Activated naive CD4-positive, alpha-beta T cell treated with anti-CD3 and anti-CD28 coated beads, Interleukin-2, amount 50 U/mL, for 16 hours (primary cell): ENCODE measurements at places on chromosomes 7 and 10.

- no peak for DNase-seq
Observed at GRCh38 chr10:120505056-120505455, 48.0 kb downstream of the PLPP4 start.

GRCh38 chr10:100482834-100483185 lies 20.0 kb downstream of the WNT8B start:
- DNase-seq: no peak

GRCh38 chr7:139876622-139877283 lies 47.7 kb downstream of the TBXAS1 start:
- DNase-seq: no peak

- no peak for DNase-seq
Observed at GRCh38 chr7:43870316-43870715, 999 bp upstream of the MRPS24 start.

DNA sequence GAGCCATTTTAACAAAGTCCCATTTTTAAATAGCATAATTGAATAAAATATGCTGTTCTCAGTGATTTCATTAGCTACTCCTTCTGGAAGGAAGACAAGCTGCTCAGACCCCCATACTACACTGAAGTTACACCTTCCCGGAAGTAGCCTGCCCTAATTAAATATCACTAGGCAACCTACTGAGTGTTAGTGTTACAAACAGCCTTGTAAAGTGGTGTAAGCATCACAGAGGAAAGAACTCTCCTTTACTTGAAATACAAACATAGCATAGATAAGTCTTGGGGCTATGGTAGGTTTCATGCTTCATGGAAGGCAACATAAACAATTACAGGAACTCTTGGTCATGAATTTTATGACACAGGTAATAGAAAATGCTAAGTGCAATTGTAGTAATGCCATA lies 43.4 kb upstream of the PTN start:
- no peak for DNase-seq

DNA sequence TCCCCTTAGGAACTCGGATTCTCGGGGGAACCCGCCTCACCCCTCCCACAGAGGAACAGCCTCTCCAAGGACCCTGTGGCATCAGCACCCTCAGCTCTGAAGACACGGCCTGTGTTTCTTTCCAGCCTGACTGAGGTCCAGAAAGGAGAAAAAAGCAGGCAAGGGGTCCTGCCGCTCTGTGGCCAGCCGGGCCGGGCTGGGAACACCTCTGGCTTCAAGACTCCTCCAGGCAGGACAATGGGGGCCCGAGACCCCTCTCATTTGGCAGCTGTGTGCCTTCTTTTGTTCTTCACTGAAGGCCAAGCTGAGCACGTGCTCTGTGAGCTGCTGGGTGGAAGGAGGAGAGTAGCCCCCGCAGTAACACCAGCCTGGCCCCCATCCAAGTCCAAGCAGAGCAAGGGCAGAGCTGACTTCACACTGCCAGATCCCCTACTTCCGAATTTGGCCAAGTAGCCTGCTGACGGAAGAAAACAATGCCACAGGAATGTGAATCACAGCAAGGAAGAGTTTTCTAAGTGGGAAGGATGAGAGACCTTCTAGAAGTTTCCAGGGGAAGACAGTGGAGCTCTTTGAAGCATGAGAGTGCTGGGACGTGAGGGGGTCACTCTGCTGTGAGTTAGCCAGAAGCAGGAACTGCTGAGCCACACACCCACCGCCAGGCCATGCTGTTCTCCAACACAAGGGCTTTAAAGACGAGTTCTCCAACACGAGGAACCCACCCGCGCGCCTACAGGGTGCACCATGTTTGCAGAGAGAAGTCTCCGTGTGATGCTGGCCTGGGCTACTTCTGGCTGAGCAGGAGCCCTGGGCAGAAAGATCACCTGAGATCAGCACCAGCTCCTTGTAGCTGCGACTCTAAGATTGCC lies 3.1 kb downstream of the CNPY1 start:
- no peak for DNase-seq

- no peak for DNase-seq
Observed at GRCh38 chr7:115217373-115217772, 295.5 kb downstream of the MDFIC start.

DNA sequence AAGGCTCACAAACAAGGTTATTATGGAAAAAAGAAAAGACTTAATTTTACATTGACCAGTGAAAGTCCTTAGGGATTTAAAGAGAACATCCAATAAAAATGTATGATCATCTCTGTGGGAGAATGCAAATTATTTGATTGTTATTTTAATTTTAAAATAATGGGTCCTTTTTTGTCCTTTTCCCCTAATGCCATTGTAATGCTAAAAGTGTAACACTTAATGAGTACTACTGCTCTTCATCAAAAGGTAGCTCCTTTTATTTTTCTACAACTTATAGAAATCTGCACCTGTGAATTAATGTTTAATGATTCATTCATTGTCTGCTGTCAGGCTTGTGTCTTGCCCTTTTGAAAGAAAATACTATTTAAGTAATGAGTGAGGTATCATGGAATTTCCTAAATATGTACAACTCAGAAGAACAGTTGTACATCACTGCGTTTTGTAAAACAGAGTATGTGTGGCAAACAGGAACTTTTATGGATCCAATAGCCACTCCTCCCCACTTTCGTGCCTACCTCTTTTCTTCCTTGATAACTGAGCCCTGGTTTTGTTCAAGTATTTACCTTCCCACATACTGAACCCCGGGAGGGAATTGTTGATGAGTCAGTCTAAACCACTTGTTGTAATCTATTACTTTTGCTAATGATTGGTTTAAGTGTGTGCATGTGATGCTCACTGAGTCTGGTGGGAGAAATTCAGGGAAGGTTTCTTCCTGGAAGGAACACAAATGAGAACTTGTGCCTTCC lies 19.9 kb upstream of the TRUB1 start:
- no peak for DNase-seq

DNA sequence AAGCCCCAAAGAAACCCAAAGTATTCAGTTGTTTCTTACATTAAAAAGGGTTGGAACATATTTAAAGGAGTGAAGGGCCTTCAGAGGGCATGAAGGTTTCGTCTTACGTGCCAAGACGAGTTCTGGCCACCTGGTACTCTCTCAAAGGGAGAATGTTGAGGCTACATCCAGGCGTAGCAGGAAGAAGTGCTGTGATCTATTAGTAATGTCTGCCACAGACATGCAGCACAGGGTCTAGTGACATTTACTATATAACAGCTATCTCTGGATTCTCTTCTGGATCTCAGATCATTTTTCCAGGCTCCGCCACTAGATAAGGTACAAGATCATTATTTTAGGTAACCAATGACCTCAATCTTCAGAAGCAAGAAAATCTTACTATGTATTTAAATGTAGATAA lies 76.5 kb upstream of the ARID5B start:
- no peak for DNase-seq

DNA sequence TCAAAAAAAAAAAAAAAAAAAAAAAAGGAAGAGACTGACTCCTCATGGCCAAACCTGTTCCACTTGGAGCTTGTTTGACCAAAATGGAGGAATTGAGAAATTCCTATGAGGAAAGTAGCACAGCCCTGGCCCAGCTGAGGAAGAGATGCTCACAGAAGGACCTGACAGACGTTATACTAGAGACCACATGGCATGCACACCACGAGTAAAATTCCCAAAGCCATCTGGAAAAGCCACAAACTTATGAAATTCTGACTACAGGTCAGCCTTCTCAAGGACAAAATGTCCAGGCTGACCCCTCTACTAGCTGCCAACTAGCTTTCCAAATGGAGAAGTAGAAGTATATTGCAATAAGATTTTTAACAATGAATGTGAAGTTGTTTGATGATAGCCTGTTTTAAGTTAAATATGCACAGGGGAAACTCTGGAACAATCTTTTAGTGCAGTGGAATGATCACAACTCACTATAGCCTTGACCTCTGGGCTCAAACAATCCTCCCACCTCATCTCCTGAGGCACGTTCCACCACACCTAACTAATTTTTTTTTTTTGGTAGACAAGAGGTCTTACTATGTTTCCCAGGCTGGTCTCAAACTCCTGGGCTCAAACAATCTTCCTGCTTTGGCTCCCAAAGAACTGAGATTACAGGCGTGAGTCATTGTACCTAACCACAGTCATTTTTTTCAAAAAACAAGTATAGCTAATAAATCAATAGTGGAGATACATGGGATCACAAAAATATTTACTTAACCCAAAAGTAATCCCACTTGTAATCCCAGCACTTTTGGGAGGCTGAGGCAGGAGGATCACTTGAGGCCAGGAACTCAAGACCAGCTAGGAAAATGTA lies 75.7 kb downstream of the AKR1D1 start:
- DNase-seq: no peak

GRCh38 chr10:98257198-98257597 lies 10.8 kb downstream of the LOXL4 start:
- DNase-seq: no peak

- no peak for DNase-seq
Observed at GRCh38 chr10:101783736-101784118, 481 bp upstream of the NPM3 start.

DNA sequence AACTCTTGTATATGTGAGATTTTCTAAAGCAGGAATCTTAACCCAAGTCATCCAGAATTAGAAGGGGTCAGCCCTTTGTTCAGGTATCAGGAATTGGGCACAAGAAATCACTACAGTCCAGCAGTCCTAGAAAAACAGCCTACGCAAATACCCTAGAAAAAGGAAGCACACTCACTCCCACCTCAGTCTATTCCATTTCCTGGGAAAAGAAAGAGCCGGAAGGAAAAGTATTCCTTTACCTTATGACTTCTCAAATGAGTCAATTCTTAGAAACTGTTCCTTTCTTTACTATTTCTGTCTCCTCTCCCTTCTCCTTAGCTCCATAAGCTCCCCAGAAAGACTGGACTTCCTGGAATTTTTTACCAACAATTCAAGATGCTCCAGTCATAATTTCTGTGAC lies 62.7 kb downstream of the DNAJC12 start:
- no peak for DNase-seq

GRCh38 chr7:85186083-85186520 lies 754 bp downstream of the SEMA3D start:
- no peak for DNase-seq

DNA sequence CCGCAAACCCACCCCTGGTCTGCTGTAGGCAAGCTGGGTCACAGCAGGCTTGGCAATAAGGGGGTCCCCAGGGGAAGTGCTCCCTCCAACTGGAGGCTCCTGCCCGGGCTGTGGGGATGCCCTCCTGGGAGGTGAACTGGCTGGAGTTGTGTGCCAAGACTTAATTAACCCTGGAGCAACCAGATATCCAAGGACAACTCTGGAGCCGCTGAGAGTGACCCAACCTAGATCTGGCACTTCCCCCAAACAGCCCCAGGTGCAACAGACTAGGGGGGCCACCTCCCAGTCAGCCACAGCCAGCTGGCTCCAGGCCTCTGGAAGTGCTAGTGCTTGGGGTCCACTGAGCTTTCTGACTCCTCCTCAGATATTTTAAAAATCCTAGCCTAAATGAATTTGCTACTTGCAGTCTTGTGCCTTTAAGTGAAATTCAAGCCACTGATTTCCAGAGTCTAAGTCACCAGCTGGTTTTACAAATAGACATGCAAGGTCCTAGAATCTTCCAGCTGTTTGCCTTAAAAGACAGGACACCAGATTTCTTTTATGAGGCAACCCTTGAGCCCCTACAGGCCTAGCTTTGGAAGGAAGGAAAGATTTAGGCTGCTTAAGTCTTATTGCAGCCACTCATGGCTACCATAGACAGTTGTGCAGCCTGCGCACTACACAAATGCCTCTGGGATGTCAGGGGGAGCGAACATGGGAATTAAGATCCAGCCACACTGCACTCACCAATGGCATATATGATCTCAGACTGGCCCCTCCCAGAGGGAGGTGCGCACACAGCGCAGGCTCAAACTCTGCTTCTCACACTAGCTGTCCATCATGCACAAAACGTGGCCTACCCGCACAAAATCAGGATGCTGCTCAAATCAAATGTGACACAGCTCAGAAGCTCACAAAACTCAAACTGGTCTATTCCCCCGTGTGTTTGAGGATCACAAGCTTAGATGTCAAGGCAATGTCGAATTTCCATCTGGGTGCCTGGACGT lies 42.6 kb upstream of the MYL10 start:
- no peak for DNase-seq

DNA sequence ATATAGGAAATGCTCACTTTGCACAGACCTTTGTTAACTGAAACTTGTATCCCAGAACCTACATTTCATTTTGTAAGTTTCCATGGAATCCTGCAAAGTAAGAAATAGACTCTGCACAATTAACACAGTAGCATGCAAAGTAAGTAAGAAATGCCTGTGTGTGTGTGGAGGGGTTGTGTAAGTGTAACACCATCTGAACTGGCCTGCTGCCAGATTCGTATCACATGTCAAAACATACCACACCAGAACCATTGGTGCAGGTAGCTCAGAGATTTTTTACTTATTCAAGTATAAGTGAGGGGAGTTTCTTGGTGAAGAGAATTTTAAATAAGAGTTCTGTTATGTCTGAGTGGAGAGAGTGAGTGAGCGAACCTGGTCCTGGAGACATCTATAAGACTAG lies 17.9 kb upstream of the DDX21 start:
- no peak for DNase-seq

DNA sequence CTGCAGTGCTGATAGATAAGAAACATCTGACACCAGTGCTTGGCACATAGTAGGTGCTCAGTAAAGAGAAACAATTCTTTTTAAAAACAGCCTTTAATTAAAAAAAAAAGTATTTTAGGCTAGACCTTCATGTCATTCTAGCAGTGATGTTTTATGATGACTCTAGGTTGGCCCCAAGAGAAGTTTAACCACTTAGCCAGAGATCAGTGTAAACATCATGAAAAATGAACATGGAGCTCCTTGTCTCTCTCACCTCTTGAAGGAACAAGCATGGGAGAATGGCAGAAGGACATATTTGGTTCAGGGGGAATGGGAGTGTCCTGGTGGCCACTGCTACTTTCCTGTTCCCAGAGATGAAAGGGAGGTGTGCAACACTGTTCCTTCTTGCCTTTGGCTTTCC lies 641.0 kb downstream of the LRMDA start:
- DNase-seq: no peak

DNA sequence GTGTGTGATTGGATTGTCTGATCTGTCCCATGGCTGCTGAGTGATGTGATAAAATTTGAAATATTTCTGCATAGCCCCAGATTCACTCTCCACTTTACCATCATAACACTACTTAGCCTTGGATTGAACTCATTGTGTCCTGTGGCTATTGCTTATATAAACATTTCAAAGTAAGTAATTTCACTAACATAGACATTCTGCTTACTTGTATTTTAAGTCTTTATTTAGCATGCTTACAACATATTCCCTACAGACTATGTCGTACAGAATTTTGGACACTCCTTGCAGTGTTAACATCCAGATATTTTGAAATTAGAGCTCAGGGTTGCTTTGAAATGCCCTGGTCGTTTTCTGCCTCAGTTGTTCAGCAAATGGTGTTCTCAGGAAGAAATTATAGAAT lies 117.6 kb downstream of the LRRC4 start:
- DNase-seq: no peak
